Dorsolateral prefrontal cortex (tissue), 122 donors: ENCODE measurements at places on chromosomes 3 and 15.

DNA sequence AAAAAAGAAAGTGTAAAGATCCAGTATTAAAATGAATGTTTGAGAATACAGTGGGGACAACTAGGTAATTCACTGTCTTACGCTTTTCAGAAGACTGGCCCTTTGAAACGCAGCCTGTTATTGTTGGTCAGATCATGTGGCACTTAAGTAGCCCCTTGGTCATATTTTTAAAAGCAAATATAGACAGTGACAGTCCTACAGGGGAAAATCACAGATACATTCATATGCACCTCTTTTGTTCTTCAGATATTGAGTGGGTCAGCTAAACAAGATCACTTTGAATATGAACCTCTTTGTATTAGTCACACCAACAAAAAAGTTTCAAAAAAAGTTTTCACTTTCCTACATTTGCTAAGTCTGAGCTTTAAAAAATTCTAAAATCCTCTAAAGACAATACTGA lies 36.0 kb downstream of the TIGIT start:
- DNase-seq: no peak

DNA sequence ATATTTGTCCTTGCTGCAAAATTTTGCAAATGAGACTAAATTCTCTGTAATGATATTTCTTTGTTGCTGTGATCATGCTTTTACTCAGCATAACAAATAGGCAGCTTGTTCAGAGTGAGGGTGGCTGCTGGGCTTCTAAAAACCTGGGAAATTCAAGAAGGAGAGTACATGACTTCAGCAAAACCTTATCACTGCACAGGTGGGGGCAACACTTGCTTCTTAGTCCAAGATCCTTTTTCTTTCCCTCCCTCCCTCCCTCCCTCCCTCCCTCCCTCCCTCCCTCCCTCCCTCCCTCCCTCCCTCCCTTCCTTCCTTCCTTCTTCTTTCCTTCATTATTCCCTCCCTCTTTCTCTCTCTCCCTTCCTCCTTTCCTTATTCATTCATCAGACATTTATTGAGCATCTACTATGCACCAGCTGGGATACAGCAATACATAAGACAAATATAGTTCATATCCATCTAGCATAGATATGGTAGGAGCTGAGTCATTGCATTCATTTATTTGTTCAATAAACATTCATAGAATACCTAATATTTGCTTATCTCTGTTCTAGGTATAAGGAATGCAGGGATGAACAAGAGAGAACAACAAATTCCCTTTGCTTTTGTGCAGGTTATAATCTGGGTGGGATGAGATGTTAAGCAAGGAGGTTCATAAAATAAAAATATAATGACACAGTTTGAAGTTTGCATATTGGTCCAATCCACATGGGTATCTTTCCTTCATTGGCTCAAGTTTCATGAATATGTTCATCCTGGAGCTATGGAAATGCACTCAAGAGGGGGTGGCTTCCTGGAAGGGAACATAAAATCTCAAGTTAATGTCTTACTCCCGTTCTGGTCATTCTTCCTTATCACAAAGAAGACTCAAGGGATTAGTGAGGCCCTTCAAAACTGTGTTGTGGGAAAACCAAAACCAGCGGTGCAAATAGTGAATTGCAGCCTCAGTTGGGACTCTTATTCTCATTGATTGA lies 210.7 kb downstream of the PDCD6IP start:
- no peak for DNase-seq

DNA sequence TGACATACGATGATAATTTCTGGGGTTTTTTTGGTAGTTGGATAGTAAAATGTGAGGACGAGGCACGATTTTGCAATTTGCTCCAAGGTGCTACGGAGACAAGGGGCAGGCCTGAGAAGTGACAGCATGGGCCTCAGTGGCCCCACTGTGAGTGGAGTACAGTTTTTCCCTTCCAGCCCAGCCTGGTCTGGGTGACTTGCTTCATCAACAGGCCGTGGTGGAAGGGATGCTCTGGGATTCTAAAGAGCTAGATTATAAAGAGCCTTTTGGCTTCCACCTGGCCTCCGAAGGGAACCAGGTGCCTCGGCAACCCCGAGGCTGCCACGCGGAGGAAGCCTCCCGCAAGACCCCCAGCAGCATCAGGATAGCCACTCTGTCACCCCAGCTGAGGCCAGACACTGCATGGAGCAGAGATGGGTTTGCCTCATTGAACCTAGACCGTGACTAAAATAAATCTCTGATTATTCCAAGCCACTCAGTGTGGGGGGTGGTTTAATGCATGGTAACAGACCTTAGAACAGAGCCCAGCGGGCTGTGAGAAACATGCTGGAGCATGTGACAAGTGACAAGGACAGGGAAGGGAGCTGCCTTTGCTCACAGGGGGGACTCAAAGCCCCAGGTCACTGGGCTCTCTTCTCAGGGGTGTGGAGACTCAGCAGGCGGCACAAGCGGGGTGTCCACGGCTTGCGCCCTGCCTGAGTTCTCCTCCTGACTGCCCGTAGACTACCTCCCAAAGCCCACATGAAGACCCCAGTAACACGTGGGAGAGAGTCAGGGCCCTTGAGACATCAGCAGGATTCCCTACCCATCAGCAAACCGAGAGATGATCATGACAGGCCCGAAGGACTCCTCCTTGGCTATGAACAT lies 22.6 kb upstream of the SLC41A3 start:
- peak; percentile 15 for DNase-seq

DNA sequence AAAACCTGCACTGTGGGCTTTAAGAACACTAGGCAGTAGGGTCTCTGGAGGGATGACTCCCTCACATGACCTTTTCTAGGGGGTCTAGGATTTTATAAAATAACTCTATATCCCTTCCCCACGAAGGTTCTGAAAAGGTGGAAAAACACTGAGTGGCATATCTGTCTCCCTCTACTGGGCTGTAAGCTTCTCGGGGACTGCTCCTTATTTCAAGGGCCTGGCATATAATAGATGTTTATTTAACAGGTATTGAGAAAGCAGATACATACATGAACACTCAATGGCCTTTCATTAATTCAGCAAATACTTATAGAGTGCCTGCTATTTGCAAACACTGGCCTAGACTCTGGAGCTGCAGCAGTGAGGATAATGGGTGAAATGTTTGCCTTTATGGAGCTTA lies 146.2 kb upstream of the WNT5A start:
- no peak for DNase-seq

GRCh38 chr15:42939841-42940240 lies 19.3 kb upstream of the TTBK2 start:
- peak; percentile 90 for DNase-seq

- no peak for DNase-seq
Measured at GRCh38 chr3:50325113-50325480, 2.6 kb upstream of the HYAL2 start.

DNA sequence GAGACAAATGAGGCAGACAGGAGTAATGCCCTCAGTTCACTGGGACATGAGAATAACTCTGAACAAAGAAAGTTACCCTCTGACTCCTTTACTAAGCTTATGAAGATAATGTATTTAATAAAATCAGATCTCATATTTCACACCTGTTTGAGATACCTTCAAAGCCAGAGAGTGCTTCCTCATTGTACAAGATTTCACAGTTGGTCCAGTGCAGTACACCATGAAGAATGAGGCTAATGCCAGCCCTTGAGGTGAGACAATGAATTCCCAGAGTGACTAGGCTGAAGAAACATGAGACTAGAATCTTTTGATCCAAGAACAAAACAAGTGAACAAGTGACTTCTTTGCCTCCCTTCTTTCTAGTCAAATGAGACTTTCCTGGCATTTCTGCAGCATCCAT lies 1133.8 kb downstream of the TUSC7 start:
- DNase-seq: no peak

DNA sequence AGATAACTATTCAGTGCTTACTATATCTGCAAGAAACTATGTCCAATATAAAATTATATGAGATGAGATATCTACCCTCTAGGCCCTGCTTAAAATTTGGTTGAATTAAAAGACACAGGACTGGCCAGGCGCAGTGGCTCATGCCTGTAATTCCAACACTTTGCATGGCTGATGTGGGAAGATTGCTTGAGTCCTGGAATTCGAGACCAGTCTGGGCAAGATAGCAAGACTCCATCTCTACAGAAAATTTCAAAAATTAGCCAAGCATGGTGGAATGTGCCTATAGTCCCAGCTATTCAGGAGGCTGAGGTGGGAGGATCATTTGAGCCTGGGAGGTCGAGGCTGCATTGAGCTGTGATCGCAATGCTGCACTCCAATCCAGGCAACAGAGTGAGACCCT lies 303.7 kb upstream of the UBE2E2 start:
- no peak for DNase-seq

- DNase-seq: no peak
Measured at GRCh38 chr15:75669191-75669878, 21.6 kb downstream of the SNX33 start.

GRCh38 chr15:40192942-40193341 lies 32.1 kb downstream of the BUB1B start:
- no peak for DNase-seq

DNA sequence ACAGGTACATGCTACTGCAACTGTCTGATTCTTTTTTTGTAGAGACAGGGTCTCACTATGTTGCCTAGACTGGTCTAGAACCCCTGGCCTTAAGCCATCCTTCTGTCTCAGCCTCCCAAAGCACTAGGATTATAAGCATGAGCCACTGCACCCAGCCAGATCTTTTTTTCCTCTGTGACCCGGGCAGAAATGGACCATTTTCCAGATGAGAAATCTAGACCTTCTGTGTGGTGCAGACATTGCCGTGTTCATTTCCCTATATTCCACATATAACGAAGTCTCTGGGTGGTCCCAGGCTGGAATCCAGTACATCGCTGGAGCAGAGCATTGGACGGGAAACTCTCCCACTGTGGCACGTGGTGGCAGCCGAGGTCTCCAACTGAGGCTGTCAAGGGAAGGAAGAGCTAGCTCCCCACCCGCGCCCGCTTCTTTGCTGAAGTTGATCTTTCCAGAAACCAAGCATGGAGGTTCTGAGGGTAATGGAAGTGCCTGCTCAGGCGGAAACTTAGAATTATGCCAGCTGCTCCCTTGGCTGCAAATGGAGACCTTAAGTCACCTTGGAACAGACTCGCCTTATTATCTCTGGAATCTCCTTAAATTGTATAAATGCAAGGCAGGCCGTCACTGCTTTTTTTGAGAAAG lies 23.1 kb upstream of the TXNRD3 start:
- no peak for DNase-seq

- no peak for DNase-seq
Measured at GRCh38 chr15:81859737-81860516, 185.9 kb downstream of the MEX3B start.

- DNase-seq: no peak
Measured at GRCh38 chr15:96011136-96011535, 319.4 kb upstream of the NR2F2 start.

- no peak for DNase-seq
Measured at GRCh38 chr15:57505949-57506391, 85.7 kb upstream of the MYZAP start.

DNA sequence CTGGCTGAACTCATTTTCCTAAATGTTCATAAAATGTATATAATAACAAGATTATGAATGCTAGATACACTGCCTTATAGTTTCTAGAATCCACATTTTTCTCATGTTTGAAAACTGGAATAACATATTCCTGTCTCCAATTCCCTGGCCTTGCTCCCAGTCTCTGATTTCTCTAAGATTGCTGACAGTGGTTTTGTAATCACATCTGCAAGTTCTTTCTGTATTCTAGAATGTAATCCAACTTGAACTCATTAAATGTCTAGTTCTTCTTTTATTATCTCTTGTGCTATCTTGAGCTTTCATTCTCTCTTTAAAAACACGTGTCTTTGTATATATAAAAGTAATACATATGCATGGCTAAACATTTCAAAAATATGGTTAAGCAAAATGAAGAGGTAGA lies 215.2 kb upstream of the ADAMTS9 start:
- DNase-seq: no peak

- no peak for DNase-seq
Measured at GRCh38 chr3:155404486-155404885, 111.0 kb upstream of the STRIT1 start.

- no peak for DNase-seq
Measured at GRCh38 chr15:95733931-95734330, 596.6 kb upstream of the NR2F2 start.

GRCh38 chr3:190911382-190911781 lies 48.9 kb upstream of the GMNC start:
- DNase-seq: no peak

DNA sequence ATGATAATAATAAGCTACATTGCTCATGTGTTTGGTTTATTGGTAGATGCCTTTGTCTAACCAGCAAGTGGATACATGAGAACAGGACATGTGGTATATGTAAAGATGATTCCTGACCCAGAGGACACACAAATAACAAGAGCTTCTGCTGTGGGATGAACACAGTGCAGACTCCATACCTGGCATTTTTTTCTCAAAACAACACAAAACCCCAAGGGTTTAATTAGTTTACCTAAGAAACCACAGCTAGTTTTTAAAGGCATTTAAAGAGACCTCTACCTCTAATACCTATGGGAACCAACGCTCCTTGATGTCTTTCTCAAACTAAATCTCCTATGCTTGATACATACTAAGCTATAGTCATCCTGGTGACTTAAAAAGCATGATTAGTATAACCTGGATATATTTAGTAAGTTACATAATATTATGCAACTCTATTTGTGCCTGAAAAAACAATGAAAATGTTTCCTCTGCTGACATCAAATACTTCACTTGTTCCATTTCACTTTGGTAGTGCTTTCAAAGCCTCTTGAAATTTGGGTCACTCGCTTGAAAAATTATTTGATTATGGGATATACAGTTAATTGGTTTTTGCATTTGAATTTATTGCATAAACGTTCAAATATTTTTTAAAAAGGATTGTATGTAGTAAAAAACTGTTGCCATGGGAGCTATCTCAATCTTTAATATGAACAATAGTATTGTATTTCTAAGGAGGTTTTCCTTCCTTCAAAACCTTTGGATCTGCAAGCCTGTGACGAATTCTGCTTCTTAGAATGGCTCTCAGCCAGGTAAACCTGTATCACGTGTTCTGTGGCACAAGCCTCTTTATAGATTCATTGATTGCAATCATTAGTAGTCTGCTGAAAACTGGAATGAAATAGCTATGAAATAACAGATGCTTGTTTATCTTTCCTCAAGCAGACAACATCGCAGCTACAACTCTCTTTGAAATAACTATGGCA lies 233.0 kb upstream of the KCNMB2 start:
- no peak for DNase-seq

DNA sequence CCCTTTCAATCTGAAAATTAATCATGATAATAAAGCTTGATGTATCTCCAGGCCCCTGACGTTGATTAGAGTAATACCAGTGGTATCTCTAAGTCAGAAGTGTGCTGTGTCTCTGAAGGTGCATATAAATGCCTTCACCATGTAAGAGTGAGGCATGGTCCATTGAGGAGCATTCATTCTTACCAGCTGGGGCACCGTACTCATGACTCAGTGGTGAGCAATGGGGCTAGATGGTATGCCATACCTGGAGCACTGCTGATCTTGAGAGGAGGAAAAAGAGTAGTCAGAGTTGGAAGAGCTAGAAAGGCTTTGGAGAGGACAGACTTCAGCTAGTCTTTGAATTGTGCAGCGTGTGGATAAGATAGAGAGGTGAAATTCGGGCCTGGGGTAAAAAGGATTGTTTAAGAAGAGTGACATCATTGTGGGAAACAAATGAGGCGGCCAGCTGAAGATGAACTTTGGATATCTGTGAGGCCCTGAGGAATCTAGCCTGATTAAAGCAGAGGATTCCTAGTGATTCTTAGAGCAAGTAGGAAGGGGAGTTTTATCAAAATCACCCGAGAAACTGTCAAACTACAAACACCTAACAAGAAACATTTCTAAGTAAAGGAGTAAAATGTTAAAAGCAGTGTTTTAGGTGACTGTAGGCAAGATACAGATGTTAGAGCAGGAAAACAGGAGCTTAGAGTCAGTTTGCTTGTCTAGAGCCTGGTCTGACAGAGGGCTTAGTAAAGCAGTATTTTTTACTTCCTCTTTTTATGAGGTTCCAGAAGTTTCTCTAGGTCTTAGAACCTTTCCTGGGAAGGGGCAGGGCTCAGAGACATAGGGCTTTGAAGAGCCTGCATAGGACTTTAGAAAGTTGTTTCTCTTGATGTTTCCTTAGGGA lies 13.6 kb downstream of the TMOD3 start:
- no peak for DNase-seq
